PC-9 (cell line): ENCODE measurements at places on chromosomes 7 and 10. TPM values are rescaled to one million over a fixed set of nuclear protein-coding genes. Genes with fewer than 3 reads are reported as not detected.

ADAM22 gene
- total RNA-seq = 13.0 and 14.0 TPM in 2 replicates

WBP1L gene
- total RNA-seq = 16.2 and 19.7 TPM in 2 replicates

GRCh38 chr10:571166-571565 is 118.3 kb downstream of the DIP2C start:
- no peaks in the 10 kb centered on the region for H3K4me1 ChIP-seq
- no peak overlapping the region for H3K4me3 ChIP-seq
- DNase-seq = no peak
- H3K27ac ChIP-seq = no peak overlapping the region
- H3K36me3 ChIP-seq = no peaks in the 10 kb centered on the region
- H3K27me3 ChIP-seq = peaks cover 71% of the 10 kb centered on the region

GRCh38 chr10:119364645-119365600 is 157.6 kb downstream of the GRK5 start:
- no peak for DNase-seq
- H3K27ac ChIP-seq = no peak overlapping the region
- H3K4me1 ChIP-seq = 0 out of 2 replicates have a peak, but pooled peaks cover 6% of the 10 kb centered on the region
- no peak overlapping the region for H3K4me3 ChIP-seq

BZW2 gene
- 93.7 and 102 TPM in 2 replicates for total RNA-seq
